ENCODE measurements at places on chromosomes 11 and 22. TPM values are rescaled to one million over a fixed set of nuclear protein-coding genes. Genes with fewer than 3 reads are reported as not detected.

The LMNTD2 gene
- 5.9 TPM for total RNA-seq

The GRAP2 gene
- total RNA-seq, result 10.1 TPM

The SERHL2 gene
- 1.2 TPM for total RNA-seq

The DNAJB7 gene
- not detected for total RNA-seq

The PRG3 gene
- total RNA-seq, result not detected

The ILK gene
- total RNA-seq, result 148 TPM

The STK33 gene
- 9.4 TPM for total RNA-seq

The OR51B2 gene
- not detected for total RNA-seq

The PANX3 gene
- total RNA-seq, result not detected

The FJX1 gene
- total RNA-seq, result 5.9 TPM

The PHF5A gene
- 32.9 TPM for total RNA-seq

DNA sequence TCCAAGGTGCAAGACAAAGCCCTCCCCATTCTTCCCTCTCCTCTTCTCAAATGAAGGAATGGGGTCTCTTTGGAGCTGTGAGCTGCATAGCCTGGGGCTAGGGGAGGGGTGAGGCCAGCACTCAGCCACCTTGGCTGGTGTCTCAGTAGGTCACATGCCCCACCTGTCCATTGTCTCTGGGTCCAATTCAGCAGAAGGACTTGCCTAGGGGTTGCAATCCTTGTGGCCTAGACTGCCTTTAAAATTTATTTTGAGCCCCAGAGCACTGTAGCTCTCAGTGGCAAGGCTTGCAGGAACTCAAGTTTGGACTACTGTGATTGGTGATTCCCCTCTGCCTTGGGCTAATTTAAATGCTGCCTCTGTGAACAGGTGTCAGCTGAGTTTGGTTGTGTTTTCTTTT lies 336.7 kb downstream of the DDX10 start:
- no peak for DNase-seq

DNA sequence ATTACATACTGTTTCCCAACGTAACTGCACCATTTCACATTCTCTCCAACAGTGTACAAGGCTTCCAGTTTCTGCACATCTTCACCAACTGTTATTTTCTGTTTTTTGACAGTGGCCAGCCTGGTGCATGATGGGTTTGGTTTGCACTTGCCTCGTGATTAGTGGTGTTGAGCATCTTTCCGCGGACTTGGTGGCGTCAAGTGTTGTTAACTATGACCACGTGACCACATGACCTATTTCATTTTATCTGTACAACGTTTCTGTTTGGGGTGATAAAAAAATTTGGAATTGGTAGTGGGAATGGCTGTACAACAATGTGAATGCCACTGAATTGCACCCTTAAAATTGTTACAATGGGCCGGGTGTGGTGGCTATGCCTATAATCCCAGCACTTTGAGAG lies 2.5 kb upstream of the YPEL1 start:
- DNase-seq, result no peak

DNA sequence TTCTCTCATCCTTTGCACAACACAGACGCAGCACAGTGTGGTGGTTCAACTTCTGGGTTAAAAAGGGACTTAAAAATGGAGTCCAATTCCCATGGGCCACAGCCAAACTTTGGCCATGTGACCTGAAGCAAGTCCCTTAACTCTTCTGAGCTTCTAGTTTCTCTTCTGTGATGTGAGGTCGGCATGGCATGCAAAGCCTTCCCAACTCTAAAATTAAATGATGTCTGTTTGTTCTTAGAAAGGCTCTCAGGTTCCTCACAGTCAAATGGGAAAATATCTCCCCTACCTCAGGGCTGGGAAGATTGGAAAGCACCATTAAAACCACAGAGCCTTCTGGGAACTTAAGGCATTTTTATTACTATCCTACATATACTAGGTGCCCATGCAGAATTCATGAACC lies 38.8 kb downstream of the LGR4 start:
- DNase-seq, result no peak

DNA sequence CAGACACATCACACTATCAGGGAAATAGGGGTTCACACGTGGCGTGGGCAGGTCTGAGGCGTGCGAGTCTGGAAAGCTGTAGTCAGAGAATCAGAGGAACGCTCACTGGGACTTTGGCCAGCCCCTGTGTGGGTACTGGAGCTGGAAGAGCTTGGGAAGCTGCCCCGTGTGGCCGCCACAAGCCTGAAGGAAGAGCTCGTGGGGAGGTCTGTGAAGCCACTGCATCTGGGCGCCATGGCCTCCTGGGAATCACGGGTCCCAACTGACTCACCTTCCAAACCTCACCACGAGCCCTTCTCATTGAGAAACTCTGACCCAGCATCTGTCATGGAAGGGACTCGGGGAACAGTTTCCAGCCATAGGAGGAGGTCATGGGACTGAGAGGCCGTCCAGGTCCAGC lies 5.9 kb upstream of the MRGPRF start:
- no peak for DNase-seq

DNA sequence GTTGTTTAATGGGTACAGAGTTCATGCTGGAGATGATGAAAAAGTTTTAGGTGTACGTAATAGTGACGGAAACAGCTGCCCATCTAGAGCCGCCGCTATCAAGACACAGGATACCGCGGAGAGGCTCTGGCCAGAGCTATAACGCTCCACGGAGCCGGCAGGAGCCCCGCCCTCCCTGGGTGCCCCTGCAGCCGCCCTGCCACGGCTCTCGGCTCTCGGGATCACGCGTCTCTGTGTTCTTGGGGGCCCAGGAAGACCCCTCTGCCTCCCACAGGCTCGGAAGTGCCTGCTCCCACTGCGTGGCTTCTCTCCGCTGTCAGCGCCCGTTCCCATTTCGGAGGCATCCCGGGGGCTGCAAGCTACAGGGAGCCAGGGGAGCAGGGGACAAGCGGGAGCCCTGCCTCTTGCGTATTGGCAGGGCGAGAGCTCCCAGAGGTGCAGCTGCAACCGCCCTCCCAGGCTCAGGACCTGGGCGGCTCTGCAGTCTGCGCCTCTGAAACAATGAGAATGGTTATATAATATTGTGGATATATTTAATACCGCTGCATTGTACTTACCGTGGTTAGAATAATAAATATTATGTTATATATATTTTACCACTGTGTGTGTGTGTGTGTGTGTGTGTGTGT lies 13.7 kb downstream of the GLYATL2 start:
- peak; percentile 63 for DNase-seq

DNA sequence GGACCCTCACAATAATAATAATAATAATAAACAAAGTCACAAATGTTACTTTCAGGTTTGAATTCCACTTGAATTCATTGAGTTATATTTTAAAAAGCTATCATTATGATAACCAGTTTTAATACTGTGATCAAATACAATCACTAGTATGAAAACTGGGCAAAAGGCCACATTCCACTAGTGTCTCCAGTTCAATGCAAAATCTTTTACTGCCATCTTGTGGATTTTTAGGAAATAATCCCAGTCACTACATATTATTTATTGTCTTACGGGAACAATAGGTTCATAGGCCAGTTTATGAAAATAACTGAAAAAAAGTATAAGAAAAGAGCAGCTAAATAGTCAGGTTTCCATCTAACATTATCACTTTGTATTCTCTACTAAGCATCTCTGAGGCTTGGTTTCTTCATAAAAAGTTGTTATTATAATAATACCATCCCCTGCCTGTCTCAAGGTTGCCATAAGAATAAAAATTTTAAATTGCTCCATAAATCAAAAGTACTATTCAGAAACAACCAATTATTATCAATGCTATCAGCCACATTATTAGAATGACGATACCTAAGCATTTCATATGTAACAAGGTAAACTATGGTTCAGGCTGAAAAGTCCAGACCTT lies 533.9 kb upstream of the CCDC90B start:
- no peak for DNase-seq

GRCh38 chr11:123696183-123696582 lies 41.8 kb upstream of the SCN3B start:
- no peak for DNase-seq

DNA sequence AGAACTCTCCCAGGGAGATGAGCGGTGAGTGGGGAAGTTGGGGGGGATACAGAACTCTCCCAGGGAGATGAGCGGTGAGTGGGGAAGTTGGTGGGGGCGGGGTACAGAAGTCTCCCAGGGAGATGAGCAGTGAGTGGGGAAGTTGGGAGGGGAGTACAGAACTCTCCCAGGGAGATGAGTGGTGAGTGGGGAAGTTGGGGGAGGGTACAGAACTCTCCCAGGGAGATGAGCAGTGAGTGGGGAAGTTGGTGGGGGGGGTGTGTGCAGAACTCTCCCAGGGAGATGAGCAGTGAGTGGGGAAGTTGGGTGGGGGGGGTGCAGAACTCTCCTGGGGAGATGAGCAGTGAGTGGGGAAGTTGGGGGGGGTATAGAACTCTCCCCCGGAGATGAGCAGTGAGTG lies 186.5 kb downstream of the SHANK2 start:
- no peak for DNase-seq

GRCh38 chr11:88535916-88536547 lies 198.5 kb upstream of the CTSC start:
- no peak for DNase-seq

DNA sequence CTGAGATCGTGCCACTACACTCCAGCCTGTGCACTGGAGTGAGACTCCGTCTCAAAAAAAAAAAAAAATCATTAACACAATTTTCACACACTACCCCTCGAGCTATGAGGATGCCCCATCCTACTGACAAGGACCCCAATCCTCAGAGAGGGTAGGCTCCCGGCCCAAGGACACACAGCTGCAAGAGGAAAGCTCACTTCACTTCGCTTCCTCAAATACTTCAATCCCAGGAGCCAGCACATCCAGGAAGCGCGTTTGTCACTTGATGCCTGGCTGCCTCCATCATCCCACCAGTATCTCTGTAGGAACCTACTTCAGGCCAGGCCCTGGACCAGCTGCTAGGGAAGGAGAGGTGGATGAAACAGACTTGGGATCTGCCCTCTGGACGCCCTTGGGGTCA lies 144.0 kb downstream of the CRYBB2 start:
- peak; percentile 39 for DNase-seq

- no peak for DNase-seq
Observed at GRCh38 chr22:46251266-46251665, 1.2 kb upstream of the CDPF1 start.

DNA sequence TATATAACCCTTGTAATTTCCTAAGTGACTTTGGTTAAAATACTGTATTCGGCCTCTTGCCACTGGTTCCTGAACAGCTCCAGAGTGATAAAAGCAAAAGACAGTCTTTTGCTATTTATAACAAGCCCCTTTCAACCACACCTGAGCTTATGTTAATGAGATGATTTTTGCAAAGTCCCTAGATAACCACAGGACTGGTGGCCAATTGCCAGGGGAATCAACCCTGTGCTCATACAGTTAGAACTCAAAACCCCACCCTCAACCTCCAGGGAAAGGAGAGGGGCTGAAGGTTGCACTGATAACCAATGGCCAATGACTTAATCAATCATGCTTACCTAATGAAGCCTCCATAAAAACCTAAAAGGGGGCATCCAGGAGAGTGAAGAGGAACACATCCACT lies 77.9 kb downstream of the SIK3 start:
- DNase-seq, result no peak

- no peak for DNase-seq
Observed at GRCh38 chr11:109350091-109350490, 71.9 kb upstream of the C11orf87 start.

DNA sequence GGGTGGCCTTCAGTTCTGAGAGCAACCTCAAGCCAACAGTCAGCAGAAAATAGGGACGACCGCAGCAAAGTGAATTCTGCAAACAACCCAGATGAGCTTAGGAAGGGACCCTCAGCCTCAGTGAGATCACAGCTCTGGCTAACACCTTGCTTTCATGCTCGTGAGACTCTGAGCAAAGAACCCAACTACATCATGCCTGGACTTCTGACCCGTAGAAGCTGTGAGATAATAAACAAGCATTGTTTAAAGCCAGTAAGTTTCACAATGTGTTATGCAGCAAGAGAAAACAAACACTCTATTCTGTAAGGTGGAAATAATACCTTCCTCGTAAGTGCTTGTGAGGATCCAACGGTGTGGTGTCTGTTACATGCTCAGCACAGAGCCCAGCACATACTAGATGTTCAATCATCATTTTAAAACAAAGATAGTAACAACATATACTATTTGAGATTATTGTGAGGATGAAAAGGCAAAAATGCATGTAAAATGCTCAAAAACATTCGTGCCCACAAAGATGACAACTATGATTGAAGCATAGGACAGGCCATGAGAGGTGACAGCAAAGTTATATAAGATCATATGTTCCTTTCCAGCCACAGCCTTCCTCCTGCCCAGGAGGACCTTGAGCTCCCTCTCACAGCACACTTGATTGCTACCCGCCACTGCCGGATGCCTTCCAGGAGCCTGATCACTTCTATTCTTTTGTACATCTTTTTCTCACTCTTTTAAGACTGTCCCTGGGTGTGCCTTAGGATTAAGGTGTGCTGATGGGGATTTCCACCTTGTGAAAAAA lies 433.3 kb downstream of the BUD13 start:
- no peak for DNase-seq

- DNase-seq, result no peak
Observed at GRCh38 chr11:12159351-12160099, 49.1 kb downstream of the MICAL2 start.

DNA sequence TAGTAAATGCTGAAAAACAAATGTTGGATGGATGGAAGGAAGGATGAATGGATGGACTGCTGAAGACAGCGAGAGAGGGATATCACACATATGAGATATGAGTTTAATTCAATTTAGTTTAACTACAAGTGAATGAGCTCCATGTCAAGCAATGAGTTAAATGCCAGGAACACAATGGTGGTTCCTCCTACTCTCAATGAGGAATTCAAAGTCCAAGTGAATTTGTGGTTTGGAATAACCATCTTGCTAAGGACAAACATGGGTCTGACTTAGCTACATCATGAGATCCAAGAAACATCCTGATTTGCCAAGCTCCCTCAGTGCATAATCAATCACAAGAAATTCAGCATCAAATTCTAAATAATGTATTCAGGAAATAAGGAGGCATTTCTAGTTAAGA lies 26.1 kb upstream of the PPP2R1B start:
- no peak for DNase-seq

DNA sequence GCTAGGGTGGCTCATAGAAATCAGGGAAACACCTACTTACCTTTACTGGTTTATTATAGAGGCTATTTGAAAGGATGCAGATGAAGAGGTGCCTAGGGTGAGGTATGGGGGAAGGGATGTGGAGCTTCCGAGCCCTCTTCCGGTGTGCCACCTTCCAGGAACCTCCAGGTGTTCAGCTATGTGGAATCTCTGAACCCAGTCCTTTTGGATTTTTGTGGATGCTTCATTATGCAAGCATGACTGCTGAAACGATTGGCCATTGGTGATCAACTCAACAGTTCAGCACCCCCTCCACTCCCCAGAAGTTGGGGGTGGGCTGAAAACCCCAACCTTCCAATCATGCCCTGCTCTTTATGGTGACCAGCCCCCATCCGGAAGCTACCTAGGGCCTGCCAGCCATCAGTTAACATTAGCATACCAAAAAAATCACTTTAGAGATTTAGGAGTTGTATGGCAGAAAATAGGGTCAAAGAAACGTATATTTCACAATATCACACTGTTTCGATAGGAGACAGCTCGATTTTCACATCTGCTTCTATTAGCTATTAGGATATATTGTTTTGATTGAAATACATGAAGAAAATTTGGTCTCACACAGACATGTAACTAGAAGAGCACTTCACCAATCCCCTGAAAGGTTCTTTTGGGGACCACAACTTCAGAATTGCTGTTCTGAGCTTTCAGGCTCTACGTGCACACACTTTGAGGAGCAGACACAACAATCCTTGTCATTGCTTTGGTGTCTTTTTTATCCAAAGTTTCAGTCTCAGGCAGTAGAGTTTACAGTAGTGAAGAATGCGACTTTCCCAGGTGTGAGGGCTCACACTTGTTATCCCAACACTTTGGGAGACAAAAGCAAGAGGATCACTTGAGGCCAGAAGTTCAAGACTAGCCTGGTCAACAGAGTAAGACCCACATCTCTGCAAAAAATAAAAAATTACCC lies 3.3 kb upstream of the POLR2G start:
- DNase-seq, result no peak
